ENCODE measurements at places on chromosomes 12 and 14.

- DNase-seq: no peak
Measured at GRCh38 chr12:89161557-89161956, 190.7 kb downstream of the DUSP6 start.

GRCh38 chr14:20657216-20658211 lies 16.0 kb upstream of the OR6S1 start:
- DNase-seq: peak; percentile 44

- no peak for DNase-seq
Measured at GRCh38 chr12:52956987-52957386, 8.1 kb downstream of the KRT18 start.

GRCh38 chr12:70948236-70948975 lies 27.9 kb upstream of the PTPRR start:
- no peak for DNase-seq

DNA sequence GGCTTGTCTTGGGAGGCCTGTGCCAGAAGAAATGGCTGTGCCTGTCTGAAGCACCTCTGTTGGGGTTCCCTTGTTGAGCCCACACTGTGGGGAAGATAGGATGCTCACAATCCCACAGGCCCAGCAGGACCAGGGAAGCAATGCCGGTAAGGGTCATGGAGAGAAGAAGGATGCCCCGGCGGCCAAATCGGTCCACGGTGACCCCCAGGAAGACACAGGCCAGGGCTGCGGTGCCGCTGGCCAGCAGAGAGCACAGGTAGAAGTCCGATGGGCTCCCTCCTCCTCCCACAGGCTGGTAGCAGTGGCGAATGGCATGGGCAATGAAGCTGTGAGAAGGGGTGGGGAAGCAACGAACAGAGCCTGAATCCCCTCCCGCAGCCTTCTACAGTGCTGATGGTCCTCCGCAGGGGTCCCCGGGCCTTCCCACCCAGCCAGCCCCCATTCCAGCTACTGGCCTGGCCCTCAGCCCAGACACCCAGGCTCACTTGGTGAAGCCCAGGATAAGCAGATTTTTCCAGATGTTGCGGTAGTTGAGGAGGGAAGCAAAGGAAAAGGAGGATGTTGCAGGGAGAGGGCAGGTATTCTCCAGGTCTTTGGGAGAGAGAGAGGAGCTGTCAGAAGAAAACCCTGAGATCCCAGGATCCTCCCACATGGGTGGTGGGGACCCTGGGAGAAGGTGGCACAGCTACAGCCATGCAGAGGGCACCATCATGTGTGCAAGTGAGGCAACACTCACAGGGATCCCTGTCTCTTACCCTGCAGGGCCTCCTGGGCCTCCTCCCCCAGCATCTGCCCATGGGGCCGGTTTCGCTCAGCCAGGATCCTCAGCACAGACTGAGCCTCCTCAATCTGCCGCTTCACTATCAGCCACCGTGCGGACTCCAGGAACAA lies 5.0 kb downstream of the SLC22A17 start:
- DNase-seq: no peak

DNA sequence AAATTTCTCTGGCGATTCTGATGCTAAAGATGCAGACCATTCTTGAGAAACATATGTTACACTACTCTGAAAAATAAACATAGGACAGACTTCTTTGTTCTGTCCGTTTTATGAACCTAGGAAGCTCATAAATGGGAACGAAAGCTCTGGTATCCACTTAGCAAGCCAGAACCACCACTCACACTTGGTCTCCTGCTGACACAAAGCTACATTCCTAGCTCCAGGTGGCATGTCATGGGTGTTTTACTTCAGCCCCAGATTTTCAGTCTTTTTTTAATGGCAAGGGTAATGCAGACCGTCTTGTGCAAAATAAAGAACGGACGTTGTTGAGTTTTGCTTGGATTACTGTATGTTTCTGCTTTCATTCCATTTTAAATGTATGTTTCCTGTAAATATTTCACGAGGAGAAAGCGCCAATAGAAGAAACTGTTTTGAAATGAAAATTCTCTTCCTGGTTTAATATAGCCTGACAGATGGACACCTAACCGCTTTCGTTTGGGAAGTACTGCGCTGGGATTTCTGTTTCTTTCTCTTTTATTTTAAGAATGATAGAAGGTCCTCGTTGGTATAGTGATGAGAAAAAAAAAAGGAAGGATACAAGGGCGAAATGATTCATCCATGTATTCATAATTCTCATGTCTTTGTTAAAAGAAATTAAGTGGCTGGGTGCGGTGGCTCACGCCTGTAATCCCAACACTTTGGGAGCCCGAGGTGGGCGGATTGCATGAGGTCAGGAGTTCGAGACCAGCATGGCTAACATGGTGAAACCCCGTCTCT lies 871 bp upstream of the COQ5 start:
- DNase-seq: no peak

GRCh38 chr14:89427426-89428172 lies 10.6 kb upstream of the FOXN3 start:
- DNase-seq: no peak

GRCh38 chr12:96434107-96434506 lies 33.9 kb upstream of the CDK17 start:
- DNase-seq: peak; percentile 86

- no peak for DNase-seq
Measured at GRCh38 chr14:74380845-74381244, 32.6 kb downstream of the VRTN start.

- DNase-seq: no peak
Measured at GRCh38 chr12:71135812-71136176, 22.0 kb downstream of the TSPAN8 start.

- DNase-seq: no peak
Measured at GRCh38 chr12:131021154-131021541, 67.4 kb downstream of the ADGRD1 start.

DNA sequence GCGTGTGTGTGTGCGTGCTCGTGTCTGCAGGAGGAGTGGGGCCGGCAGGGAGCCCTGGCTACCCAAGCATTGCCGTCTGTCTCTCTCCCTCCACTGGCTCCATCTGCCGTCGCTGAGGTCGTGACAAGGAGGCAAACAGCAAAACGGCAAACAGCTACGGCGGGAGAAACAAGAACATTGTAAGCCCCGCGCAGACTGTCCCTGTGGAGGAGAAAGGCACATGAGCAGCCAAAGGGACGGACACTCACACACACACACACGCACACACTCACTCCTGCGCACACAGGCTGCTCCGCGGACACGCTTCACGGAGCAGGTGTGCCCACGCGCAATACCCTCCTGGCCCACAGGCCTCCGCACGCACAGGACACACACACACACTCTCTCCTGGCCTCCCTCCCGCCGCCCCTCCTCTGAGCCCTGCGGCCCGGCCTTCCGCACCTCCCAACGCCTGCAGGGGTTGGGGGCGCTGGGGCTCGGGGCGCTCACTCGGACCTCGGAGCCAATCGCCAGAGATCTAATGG lies 905 bp downstream of the CISTR start:
- peak; percentile 36 for DNase-seq

GRCh38 chr12:56935752-56936151 lies 1.5 kb upstream of the SDR9C7 start:
- DNase-seq: no peak

GRCh38 chr12:2284857-2285256 lies 232.1 kb downstream of the CACNA1C start:
- peak; percentile 51 for DNase-seq

Measured in activated naive CD4-positive, alpha-beta T cell treated with anti-CD3 and anti-CD28 coated beads, Interleukin-2, amount 10 ng/mL, durations not matched to agents 7 days and 5 days (primary cell).